ENCODE measurements at places on chromosomes 1 and 21.

GRCh38 chr1:89998306-89998705, 3.4 kb downstream of the ZNF326 start:
- peak overlapping the region; percentile 73 for H3K4me3 ChIP-seq
- DNase-seq = peak; percentile 24
- no peaks in the 10 kb centered on the region for H3K27me3 ChIP-seq
- H3K36me3 ChIP-seq = peaks cover 14% of the 10 kb centered on the region
- H3K4me1 ChIP-seq = peaks cover 46% of the 10 kb centered on the region

- no peaks in the 10 kb centered on the region for H3K27me3 ChIP-seq
- peak; percentile 62 for DNase-seq
- peak overlapping the region; percentile 91 for H3K27ac ChIP-seq
- peak overlapping the region; percentile 75 for H3K4me3 ChIP-seq
- peaks cover 64% of the 10 kb centered on the region for H3K36me3 ChIP-seq
Observed at GRCh38 chr1:90712153-90712856, 4.8 kb downstream of the BARHL2 start.

DNA sequence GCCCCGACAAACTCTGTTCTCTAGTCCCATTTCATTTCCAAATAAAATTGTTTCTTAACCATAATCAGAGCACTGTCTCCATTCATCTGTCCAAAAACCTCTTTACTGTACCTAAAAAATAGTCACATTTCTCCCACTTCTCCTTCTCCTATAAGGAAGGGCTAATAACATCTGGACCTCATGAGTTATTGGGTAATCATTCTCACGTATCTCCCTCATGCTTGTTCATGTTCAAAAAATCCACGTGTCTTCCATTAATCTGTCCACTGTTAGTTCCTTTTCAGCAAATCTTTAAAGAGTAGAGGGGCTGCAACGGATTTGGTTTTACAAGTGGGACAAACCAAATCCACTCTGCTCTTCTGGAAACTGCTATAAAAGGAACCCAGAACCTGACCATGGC, 1418.8 kb downstream of the MRPL39 start:
- H3K4me1 ChIP-seq = no peaks in the 10 kb centered on the region
- no peak for DNase-seq
- no peaks in the 10 kb centered on the region for H3K36me3 ChIP-seq
- H3K27me3 ChIP-seq = no peaks in the 10 kb centered on the region
- no peak overlapping the region for H3K4me3 ChIP-seq

GRCh38 chr1:23915466-23915865, 2.3 kb upstream of the CNR2 start:
- H3K27ac ChIP-seq = no peak overlapping the region
- H3K4me1 ChIP-seq = no peaks in the 10 kb centered on the region
- no peak for DNase-seq
- H3K27me3 ChIP-seq = no peaks in the 10 kb centered on the region

Data from A673 (cell line).